ENCODE measurements at places on chromosomes 6 and 20. TPM values are rescaled to one million over a fixed set of nuclear protein-coding genes. Genes with fewer than 3 reads are reported as not detected.
A peak's percentile ranks its signal among the peaks of the same experiment; 100 is the strongest.

DNA sequence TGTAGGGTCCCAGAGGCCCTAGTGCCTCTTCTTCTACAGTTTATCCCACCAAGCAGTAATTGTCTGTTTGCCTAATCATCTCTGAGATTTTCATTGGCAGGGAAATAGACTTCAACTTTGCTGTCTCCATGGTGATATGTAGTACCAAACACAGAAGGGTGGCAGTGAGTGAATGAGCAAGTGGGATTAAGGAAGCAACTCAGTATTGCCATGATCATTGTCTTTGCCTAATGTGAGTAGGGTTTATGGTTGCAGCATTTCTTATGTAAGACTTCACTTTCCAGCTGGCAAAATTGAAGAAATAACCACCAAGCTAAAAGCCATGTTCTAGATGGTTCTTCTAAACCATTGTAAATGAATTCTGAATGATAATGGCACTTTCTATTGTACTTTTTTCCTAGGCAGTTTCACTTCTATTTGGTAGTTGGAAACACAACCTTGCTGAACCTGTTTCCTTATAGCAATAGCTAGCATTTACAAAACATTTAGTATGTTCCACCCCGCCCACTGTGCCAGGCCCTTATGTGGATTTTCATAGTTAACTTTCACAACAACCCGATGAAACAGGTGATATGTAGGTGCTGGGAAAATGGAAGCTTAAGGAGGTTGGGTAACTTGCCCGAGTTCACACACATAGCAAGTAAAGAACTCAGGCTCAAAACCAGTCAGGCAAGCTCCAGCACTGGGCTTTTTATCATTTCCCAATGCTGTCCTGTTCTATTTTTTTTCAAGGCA lies 32.0 kb downstream of the ZC2HC1B start:
- DNase-seq, result no peak

DNA sequence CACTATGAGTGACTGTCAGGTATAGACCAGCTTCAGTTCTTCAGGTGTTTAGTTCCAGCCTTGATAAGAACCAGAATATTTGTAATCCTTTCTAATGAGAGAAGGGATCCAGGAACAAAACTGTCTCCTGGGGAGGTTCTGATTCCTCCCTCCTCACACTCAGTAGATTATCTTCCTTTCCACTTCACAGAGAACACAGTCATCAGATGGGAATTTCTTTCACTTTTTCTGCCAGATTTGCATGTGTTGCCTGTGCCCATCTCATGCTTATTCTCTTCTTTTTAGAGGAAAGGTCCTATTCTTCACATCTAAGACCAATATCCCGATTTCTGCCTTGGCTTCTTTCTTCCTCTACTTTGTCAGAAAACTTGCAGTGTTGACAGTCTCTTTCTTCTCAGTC lies 50.8 kb downstream of the CD109 start:
- DNase-seq, result no peak

DNA sequence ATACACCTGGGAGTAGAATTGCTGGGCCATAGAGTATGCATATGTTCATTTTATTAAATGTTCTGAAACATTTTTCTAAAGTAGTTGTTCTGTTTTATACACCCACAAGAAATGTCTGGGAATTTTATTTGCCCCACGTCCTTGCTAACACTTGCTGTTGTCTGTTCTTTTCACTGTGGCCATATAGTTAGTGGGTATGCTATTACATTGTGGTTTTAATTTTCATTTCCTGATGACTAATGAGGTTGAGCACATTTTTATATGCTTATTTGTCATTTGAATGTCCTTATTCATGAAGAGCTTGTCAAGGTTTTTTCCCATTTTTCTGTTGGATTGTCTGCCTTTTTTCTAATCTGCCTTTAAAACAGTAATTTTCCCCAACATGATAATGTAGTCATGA lies 41.5 kb upstream of the TGM3 start:
- no peak for DNase-seq

- no peak for DNase-seq
Measured at GRCh38 chr6:139311831-139312230, 20.0 kb upstream of the TXLNB start.

Gene REM1
- 2.0 TPM for total RNA-seq

DNA sequence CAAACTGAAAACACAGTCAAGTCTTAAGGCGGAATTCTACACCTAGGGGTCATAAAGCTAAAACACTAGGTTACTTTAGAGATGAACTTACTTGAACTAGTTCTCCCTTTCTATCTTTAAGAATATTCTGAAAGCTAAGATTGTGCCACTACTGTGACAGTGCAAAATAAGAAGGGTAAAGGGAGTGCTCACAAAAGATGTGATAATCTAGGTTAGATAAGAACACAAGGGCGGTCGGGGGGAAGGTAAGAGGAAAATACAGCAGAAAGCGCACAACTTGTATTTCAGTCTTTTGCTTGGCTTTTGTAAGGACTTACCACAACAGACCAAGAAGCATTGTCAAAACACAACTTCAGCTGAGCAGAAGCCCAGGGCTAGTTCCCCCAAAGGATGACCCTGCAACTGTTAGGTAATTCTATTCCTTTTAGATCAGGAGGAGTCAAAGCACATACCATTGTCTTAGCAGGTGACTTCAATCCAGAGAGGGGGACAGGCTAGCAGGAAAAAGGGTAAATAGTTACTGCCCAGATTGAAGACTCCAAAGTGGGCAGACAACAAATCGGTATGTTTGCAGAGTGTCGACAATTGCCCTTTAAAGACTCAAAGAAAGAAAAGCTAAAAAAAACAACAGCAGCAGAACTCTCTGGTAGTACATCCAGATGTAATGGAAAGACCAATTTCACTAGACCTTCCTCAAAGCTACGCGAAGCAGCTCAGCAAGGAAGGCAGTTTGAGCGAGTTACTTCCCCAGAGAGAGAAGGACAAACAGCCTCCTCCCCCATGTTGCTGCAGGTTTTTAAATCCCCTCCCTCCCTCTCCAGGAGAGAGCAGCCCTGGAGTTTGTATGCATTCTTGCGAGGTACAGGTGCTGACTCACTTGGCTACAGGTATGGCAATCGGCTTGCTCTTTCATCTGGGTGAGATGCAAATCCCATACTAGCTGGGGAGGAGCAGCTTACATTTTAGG lies 59.0 kb downstream of the RIPOR2 start:
- DNase-seq, result no peak

DNA sequence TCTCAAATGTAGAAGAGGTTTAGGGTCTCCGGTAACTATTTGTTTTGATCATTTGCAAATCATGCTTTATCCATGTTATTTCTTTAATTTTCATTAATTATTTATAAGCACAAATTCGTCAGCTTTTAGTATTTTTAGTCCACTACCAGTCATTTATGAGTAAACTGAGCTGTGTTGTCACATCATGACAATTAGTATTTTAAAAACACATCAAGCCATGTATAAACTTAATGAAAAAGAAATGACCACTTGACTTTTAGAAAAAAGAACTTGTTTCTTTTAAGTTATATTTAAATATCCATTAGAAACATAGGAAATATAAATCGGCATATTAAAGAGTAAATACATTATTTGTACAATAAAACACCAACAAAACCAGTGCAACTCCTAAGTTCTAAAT lies 2.8 kb downstream of the NKX2-4 start:
- DNase-seq, result no peak

DNA sequence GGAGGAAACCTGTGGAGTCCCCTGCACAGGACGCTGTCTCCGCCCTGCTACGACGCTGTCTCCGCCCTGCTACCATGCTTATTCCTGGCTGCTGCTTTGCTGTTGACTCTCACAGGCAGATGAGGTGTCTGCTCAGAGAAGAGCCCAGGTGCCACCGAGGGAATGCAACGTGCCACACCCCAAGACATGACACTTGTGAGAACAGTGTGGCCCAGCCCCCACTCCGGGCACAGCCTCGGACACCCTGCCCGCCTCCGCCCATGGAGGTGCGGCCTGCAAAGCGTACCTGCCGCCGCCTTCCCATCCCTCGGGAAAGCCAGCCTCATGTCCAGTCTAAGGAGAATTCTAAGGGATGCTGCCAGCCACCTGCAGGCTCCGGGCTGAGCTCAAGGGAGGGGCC lies 15.6 kb upstream of the MRGBP start:
- DNase-seq, result no peak

DNA sequence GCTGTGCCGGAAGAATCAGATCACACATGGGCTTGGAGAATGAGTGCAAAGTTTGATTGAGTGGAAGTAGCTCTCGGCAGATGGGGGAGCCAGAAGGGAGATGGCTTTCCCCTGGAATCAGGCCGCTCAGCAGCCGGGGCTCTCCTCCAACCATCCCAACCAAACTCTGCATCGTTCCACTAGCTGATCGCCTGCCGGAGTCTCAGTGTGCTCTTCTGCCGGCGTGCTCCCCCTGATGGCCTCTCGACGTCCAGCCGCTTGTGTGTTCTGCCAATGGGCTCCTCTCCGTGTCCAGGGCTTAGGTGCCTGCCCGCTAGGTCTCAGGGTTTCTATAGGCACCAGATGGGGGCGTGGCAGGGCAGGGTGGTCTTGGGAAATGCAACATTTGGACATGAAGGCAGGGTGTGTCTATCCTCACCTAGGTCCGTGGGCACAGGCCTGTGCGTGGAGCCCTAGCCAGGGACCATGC lies 4.9 kb upstream of the BIRC7 start:
- peak; percentile 65 for DNase-seq

DNA sequence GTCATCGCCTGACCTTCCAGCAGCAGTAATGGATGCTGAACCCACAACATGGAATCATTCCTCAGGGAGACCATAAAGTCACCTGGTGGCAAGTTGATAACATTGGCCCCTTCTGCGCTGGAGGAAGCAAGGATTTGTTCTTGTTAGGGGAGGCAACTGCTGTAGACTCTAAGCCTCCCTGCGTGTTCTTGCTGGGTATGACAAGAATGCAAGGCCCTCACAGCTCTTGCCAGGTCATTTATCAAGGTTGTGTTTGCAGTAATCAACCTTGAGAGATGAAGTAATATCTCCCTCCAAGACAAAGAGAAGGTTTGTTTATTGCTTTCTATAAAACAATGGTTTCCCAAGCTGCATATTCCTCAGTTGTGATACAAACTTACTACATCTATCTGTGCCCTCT lies 80.9 kb downstream of the PERP start:
- DNase-seq, result no peak

Gene GGTLC1
- total RNA-seq, result not detected

Gene MACROD2
- total RNA-seq, result 2.5 TPM

- no peak for DNase-seq
Measured at GRCh38 chr6:166618866-166619761, 7.9 kb downstream of the RPS6KA2 start.

GRCh38 chr6:35453236-35453635 lies 1.1 kb downstream of the FANCE start:
- no peak for DNase-seq

Gene FILIP1
- 71.5 TPM for total RNA-seq

Gene FBXO5
- total RNA-seq, result 1.1 TPM

Gene BTN1A1
- not detected for total RNA-seq

GRCh38 chr20:47296950-47297349 lies 59.5 kb downstream of the ZMYND8 start:
- DNase-seq, result no peak

DNA sequence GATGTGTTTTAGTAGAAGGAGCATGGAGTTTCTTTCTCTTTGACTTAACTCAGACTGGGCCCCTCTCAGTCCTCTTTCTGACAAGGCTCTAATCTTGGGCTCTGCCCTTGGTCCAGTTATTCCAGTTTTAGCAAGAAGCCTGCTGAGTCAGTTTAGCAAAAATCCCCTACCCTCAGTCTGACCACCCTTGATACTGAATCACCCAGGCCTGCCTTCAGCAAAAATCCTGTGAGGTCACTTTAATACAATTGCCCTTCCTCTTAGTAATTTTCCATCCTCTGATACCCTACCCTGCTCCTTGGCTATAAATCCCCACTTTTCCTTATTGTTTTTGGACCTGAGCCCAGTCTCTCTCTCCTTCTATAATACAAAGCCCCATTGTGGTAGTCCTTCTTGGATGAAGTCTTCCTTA lies 326.7 kb upstream of the NOX3 start:
- no peak for DNase-seq

DNA sequence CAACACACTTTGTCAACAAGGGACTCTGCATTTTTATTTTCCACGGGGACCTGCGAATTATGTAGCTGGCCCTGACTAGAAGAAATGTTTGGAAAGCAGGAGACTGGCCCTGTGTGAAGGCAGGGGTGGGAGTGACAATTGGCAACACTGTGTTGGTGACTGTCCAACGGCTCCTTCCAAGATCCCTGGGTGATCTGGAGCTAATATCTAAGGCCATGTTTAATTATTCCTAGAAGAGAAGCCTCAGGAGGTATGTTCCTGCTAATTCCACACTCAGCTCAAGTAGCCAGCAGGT lies 13.7 kb downstream of the SLC22A23 start:
- DNase-seq, result no peak

- DNase-seq, result peak; percentile 81
Measured at GRCh38 chr20:58870293-58871014, 17.9 kb downstream of the GNAS start.

GRCh38 chr6:23414051-23414445 lies 712.0 kb upstream of the NRSN1 start:
- DNase-seq, result no peak

DNA sequence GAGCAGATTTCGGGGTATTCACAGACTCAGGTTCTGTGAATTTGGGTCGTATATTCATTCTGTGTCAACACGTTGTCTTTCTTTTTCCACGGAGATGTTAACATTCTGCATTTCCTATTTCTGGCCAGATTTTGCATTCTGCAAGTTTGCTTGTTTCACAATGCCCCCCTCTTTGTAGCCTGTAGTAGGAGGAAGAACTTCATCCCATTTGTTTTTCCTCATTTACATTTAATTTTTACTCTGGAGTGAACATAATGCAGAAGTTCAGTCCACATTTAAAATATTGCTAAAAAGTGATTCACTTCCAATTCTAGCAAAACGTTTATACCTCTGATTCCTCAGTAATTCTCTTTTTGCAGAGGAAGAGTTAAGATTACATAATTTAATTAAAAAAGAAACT lies 12.9 kb downstream of the TAGAP start:
- DNase-seq, result no peak

- no peak for DNase-seq
Measured at GRCh38 chr6:134750669-134751068, 199.2 kb downstream of the ALDH8A1 start.

Gene SLC44A4
- total RNA-seq, result 0.23 TPM

Gene PHACTR3
- total RNA-seq, result 0.20 TPM

- DNase-seq, result no peak
Measured at GRCh38 chr6:14046476-14047068, 71.0 kb upstream of the CD83 start.

- no peak for DNase-seq
Measured at GRCh38 chr6:142773859-142774648, 170.9 kb downstream of the HIVEP2 start.

GRCh38 chr6:137589067-137589848 lies 95.1 kb upstream of the OLIG3 start:
- DNase-seq, result no peak

DNA sequence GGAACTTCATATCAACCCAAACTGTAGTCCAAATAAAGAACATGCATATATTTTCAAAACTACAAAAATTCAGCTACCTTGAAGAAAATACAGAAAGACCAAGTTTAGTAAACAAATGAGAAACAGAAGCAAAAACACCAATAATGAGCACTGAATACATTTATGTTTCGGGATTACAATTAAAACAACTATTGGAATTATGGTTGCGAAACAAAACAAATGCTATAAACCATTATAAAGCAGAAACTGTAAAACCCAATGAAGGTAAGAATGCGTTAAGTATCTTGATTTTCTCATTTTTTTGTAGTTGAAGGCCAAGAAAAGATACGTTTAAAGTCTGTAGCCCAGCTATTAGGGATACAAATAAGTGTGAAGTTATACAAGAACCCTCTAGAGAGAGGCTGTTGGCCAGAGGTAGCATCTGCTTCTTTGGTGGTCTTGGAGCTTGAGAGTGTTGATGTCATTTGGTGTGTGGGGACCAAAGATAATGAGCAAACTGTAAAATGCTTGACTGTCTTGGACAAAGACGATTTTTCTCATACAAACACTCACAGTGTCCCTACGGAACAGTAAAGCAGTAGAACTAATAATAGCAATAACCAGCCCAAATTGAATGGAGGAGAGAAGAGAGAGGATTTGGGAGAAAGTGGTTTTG lies 111.5 kb downstream of the PRND start:
- no peak for DNase-seq
